NCI-H774 (cell line): ENCODE measurements at places on chromosomes 13 and 19.

GRCh38 chr19:15464394-15465385 is at the start of gene RASAL3:
Gene RASAL3 (minus strand): TSS chr19:15464544. CDS start chr19:15464358, 186 bp downstream.
- DNase-seq = no peak

- no peak for DNase-seq
Observed at GRCh38 chr13:91292630-91293221, 54.8 kb upstream of the MIR17HG start.

DNA sequence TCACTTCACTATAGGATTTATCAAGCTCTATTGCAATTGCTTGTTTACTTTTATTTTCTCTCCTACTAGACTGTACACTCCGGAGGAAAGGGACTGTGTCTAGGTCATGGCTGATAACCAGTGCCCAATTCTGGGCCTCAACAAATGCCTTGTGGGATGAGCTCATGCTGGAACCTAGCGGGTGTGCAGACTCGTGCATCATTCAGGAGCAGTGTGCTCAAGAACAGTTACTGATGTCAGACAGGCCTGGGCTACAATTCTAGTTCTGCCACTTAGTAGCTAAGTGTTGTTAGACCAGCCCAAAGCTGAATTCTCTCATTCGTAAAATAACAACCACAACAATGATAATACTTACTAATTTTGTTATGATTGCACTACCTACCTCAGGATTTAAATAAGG is 95.4 kb downstream of the CYSLTR2 start:
- DNase-seq = no peak

DNA sequence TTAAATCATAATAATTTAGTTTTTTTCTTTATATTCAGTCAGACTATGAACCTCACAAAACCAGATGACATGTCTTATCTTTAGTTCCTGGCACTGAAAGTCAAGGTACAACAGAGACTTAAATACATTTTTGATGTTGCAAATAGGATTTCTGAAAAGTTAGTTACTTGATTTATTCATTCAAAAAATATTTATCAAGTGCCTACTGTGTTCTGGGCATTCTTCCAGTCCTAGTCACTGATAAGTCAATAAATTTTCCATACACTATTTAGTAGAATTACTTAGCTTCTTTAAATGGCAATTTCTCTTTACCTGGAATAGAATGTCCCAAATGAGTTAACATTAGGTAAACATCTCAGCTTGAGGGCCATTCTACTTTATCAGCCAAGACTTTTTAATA is 938.3 kb upstream of the PCDH9 start:
- no peak for DNase-seq
